Esophagus mucosa (tissue), 1 donor: ENCODE measurements at places on chromosomes 7 and 10. TPM values are rescaled to one million over a fixed set of nuclear protein-coding genes. Genes with fewer than 3 reads are reported as not detected.

TMEM229A gene
- not detected for total RNA-seq

C10orf95 gene
- total RNA-seq = 1.6 TPM

ADAMTS14 gene
- total RNA-seq = 0.64 TPM

ZSWIM8 gene
- total RNA-seq = 71.7 TPM

C10orf105 gene
- not detected for total RNA-seq

FZD8 gene
- total RNA-seq = 0.56 TPM

ITPRID1 gene
- 0.28 TPM for total RNA-seq

OR6V1 gene
- not detected for total RNA-seq

ZNF425 gene
- total RNA-seq = 1.9 TPM

ORC5 gene
- total RNA-seq = 15.9 TPM

PLAC9 gene
- total RNA-seq = 5.0 TPM

SHLD2 gene
- total RNA-seq = 17.7 TPM

FAM25C gene
- not detected for total RNA-seq

TMEM176B gene
- 4.2 TPM for total RNA-seq

MCM10 gene
- total RNA-seq = 5.9 TPM

GRM8 gene
- total RNA-seq = not detected

OR2F1 gene
- not detected for total RNA-seq

RAB11FIP2 gene
- 6.2 TPM for total RNA-seq

CALML5 gene
- 16.6 TPM for total RNA-seq

SCD gene
- total RNA-seq = 297 TPM

PLCE1 gene
- total RNA-seq = 0.56 TPM

RINT1 gene
- total RNA-seq = 14.1 TPM

CLCN1 gene
- 0.68 TPM for total RNA-seq

PPP1R17 gene
- not detected for total RNA-seq
